ENCODE measurements at places on chromosomes 5 and 9. TPM values are rescaled to one million over a fixed set of nuclear protein-coding genes. Genes with fewer than 3 reads are reported as not detected.

GRCh38 chr9:89544279-89544661 is 46.4 kb upstream of the SEMA4D start:
- no peak for DNase-seq

- DNase-seq = no peak
Measured at GRCh38 chr9:28882529-28882928, 1309.2 kb upstream of the C9orf72 start.

- DNase-seq = no peak
Measured at GRCh38 chr5:132464156-132464939, 26.2 kb downstream of the IRF1 start.

DNA sequence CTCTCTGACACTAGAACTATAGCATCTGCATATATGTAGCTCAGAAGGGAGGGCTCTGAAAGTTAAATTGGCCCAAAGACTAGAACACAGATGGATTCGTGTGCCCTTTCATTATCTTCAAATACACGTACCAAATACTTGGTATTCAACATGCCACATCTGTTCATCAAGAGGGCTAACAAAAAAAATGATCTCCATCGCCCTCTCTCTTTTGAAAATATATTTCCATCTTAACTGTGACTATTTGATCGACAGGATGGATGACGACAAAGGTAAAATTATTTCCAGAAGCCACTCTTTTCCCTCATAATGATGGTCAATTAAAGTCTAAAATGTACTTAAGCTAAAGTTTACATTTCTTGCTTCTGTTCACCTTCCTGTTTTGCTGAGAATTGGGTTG is 77.0 kb downstream of the SEMA6A start:
- DNase-seq = no peak

- DNase-seq = no peak
Measured at GRCh38 chr5:98398465-98398864, 375.0 kb upstream of the RGMB start.

DNA sequence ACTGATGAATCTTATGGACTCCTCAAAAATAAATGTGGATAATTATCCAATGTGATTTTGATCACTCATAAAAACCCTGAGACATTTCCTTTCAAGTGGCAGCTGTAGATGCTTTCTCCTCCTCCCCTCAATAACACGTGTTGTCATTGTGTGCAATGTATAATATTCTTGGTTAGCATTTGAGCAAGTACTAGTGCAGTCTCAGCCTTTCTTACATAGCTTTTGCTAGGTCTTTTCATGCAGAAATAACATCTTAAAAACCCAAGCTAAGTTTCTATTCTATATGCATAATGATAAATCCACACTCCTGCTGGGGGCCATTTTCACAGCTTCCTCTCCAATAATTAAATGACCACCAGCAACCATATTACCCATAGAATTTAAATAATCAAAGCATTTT is 1835.2 kb upstream of the NUDT12 start:
- no peak for DNase-seq

DNA sequence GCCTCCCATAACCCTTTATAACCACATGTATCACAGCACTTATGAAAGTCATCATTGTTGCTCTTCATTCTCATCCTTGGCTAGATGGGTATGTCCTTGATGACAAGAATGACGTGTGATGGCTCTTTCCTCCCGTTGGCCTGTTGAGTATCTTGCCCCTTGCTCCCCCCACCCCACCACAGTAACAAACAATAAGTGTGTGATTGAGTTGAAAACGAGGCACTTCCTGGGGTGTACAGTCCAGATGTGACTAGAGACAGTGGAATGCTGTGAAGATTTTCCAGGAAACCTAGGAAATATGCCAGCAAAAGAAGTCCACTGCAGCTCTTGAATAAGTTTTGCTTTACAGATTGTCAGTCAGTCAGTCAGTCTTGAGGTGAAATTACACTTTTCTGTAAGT is 262.5 kb downstream of the ELAVL2 start:
- DNase-seq = no peak

DNA sequence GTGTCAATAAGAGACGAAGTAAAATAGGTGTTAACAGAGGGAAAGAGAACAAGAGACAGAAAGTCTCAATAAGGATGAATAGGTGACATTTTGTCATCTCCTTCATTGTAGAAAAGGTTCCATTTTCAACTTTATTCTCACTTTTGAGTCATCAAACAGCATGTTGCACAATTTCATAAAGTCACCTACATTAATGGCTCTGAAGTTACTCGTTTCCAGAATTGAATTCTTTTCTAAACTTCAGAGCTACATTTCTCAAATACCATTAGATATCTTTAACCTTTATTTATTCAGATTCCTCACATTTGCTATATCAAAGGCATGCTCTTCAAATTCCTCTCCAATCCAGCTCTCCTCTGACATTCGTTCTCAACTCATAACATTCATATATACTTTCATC is 13.1 kb downstream of the ADAMTS6 start:
- DNase-seq = no peak

DNA sequence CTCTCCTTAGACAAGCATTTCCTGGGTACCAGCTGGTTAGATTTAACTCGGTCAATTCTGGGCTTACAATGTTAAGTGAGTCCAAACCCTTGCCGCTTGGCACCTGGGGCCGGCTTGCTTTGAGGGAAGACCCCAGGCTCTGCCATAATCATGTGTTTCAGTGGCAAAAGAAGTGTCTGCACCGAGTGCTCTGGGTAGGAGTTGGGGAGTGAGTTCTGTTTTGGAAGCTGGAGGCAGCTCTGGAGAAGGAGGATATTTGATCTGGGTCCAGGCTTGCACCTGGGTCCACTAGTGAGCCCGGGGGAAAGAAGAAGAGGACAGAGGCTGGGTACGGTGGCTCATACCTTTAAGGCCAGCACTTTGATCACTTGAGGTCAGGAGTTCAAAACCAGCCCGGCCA is 8.4 kb upstream of the OLFM1 start:
- no peak for DNase-seq

DNA sequence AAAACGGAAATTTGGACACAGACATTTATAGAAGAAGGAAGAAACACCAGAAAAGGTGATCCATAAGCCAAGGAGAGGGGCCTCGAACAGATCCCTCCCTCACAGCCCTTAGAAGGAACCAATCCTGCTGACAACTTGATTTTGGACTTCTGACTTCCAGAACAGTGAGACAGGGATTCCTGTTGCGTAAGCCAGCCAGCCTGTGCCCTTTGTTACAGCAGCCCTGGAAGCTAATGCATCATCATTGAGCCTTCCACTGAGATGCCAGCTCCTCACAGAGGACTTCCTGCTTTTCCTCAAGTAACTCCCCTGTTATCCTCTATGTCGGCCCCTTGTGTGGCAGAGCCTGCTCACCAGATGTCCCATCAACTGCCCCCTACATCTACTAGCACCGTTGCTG is 94.1 kb downstream of the JMY start:
- DNase-seq = no peak

DNA sequence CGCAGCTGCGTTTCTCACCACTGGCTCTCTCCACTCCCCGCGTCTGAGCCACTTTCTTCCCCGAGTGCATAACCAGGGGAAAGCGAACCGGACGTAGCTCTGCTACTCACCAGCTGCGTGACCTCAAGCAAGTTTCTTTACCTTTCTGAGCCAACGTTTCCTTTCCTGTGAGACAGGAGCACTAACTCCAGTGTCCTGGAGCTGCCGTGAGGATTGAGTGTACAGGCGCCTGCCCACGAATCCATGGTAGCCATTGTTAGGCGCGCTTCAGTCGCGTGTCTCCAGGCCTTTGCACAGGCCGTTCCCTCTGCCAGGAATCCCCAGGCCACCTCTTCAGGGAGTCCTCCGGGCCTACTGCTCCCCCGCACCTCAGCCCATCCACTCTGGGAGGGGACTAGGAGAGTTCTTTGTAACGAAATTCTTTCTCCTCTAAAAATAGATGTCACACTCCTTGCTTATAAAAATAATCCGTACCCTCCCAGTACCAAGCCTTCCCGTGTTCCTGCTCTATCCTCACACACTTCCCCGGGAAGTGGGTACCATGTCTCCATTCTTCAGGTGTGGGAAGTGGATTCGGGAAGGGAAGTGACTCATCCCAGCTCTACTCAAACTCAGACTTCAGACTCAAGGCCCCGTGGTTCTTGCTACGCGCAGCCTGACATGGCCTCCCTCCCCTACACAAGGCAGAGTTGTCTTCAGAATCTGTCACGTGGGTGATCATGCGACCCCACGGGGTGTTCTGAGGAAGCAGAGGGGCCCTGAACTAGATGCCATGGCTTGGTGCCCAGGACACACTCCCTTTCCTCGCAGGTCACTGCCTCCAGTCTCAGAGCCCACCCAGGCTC is 16.1 kb upstream of the CRB2 start:
- peak; percentile 47 for DNase-seq

DNA sequence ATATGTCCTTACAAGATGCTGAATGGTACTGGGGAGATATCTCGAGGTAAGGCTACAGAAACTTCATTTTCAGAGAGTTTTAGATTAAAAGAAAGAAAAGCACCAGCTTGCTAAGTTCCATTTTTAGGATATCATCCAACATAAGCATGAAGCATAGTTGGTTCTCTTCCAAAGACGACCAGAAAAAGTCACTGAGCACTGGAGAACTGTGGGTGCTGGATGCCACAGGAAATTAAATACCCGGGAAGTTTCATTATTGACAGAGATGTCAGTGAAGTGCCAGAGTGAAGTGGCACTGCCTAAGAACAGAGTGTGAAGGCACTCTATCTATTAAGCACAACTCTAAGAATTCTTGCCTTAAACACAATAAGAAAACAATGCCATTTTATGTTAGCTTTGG is 76.8 kb downstream of the PIK3R1 start:
- DNase-seq = no peak

DNA sequence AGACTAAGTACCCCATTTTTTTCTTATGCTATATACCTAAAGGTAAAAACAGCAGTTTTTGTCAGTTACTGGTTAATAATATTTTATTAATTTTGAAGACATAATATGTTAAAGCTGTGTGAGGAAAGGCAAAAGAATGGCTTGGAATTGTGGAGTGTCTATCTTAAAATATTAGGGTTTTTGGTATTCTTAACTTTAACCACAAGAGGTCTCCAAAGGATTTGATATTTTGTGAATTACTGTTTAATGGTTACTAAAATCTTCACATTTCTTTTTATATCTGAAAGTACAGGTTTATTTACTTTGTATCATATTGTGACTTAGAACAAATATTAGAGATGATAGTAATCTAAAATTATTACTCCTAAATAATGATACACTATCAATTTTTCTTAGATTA is 32.0 kb upstream of the DHFR start:
- DNase-seq = no peak

GRCh38 chr5:100004969-100005368 is 530.2 kb upstream of the FAM174A start:
- no peak for DNase-seq

Gene CCDC112
- total RNA-seq = 0.29 TPM

Gene SLC6A7
- total RNA-seq = not detected

Gene OTULINL
- total RNA-seq = 14.0 TPM
